ENCODE measurements at places on chromosomes 13 and 19.

DNA sequence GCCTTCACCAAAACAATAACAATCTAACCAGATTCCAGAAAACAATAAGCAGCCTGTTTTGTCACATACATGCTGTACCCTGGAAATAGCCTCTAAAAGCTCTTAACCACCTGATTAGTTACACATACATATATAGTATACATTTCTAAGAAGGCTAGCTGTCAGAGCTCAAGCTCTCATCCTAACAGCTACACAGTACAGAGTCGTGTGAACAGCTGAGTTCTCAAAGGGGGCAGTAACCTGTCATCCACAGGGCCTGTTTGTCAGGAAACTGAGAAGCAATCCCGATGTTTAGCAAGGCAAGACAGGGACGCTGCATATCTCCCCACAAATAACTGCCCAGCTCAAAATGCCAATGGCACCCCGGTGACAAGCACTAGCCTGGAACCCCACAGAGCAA is 56.9 kb downstream of the STK24 start:
- DNase-seq: no peak

- DNase-seq: no peak
Measured at GRCh38 chr13:85729296-85729695, 69.9 kb downstream of the SLITRK6 start.

- DNase-seq: no peak
Measured at GRCh38 chr19:49746206-49746958, 16.7 kb downstream of the TSKS start.

DNA sequence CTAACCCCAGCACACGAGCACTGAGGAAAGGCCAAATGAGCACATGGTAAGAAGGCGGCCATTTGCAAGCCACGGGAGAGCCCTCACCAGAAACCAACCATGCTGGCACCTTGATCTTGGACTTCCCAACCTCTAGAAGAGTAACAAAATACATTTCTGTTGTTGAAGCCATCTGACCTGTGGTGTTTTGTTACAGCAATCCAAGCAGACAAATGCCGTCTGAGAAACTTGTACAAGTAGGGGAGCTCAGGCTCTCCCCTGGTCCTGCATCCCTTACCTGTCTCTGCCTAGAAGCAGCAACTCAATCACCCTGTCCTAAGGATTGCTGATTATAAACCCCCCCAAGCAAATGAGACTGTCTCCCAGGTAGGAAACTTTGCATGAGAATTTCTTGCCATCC is 255.0 kb upstream of the MAB21L1 start:
- DNase-seq: no peak

GRCh38 chr13:23074075-23074828 is 106.5 kb upstream of the SGCG start:
- DNase-seq: no peak

DNA sequence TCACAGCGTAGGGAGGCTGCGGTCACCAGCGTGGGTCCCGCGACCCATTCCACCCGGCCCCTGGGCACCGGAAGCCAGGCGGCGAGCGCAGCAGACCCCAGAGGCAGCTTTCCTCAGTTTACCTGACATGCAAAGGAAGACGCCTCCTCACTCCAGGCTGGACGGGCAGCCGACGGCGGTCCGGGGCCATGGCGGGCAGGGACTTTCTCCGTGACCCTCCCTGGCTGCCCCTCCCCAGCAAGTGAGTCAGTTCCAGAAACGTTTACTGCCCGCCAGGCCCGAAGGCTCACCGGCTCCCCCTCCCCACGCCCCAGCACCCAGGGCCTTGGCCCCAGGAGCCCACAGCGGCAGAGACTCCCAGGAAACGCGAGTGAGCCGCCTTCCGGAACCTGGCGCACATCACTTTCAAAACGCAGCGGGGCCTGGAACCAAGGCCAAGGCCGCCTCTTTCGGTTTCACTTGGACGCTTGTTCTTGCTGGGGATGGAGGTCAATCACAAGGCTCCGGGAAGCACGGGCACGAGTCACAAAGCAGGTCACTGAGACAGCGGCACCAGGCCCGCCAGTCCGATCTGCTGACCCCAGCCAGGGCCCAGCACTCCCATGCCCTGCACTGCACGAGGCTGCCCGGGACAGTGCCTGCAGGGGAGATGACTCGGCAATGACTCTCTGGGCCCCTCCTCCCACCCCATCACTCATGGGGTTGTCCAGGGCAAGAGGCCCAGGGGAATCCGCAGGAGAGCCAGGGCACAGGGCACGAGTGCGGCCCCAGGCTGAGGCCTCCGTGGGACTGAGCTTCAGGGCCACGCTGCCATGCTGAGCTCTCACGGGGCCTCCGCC is 5.3 kb downstream of the SBNO2 start:
- no peak for DNase-seq

DNA sequence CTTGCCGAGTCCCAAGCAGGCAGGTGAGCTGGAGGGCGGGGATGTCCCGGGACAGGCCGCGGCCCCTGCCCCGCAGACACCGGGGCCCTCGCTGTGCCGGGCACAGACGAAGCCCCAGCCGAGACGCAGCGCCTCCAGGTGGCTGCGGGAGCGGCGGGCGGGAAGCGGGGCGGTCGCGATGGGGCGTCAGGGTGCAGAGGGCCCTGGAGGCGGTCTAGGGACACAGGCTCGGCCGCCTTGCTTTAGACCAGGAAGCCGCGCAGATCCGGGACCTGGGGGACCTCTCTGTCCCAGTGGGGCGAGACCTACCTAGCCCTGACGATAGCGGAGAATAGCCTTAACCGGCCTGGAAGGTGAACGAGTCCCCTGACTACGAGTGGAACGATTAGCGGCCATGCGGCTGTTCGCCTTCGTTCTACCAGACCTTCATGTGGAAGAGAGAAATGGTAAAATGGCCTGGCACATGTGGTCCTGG is 4.2 kb upstream of the ZNF564 start:
- no peak for DNase-seq

- DNase-seq: no peak
Measured at GRCh38 chr19:35427187-35427586, 20.9 kb upstream of the FFAR2 start.

All from DMS153 (cell line).